ENCODE measurements at places on chromosomes 5 and 9.

DNA sequence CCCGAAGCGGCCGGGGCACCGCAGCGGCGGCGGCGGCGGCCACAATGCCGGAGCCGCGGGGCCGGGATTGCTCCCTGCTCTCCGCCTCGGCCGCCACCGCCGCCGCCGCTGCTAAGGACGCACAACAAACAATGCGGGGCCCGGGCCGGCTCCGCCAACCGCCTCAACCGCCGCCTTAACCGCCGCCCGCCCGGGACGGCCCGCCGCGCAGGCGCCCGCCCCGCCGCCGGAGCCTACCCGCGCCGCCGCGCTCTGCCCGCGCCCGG is 254 bp downstream of the STRBP start:
- H3K27ac ChIP-seq = peak overlapping the region; percentile 65
- no peak for DNase-seq
- no peaks in the 10 kb centered on the region for H3K4me1 ChIP-seq
- no peaks in the 10 kb centered on the region for H3K27me3 ChIP-seq
- no peaks in the 10 kb centered on the region for H3K36me3 ChIP-seq
- H3K4me3 ChIP-seq = peak overlapping the region; percentile 90

DNA sequence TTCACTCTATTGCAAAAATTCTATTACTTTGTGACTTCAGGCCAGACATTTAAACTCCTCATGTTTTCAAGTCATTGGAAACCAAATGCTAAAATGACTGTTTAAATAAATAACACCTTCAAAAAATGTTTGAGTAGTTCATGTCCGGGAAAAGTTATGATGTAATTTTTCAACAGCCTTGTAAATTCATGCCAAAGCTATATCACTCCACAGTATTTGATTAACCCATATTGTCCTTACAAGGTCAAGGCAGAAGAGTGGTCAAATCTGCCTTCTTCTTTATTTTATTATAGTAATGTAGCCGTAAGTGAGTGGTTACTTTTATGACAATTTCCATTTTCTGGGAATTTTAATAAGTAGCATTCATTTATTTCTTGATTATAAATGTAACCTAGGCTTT is 72.8 kb downstream of the ADCY2 start:
- no peaks in the 10 kb centered on the region for H3K36me3 ChIP-seq
- no peak overlapping the region for H3K4me3 ChIP-seq
- peaks cover 9% of the 10 kb centered on the region for H3K4me1 ChIP-seq
- no peak for DNase-seq
- no peak overlapping the region for H3K27ac ChIP-seq
- H3K27me3 ChIP-seq = no peaks in the 10 kb centered on the region

GRCh38 chr9:94771096-94771495 is 44.6 kb downstream of the AOPEP start:
- no peak overlapping the region for H3K27ac ChIP-seq
- H3K36me3 ChIP-seq = no peaks in the 10 kb centered on the region
- no peak for DNase-seq
- no peaks in the 10 kb centered on the region for H3K27me3 ChIP-seq
- no peak overlapping the region for H3K4me3 ChIP-seq
- H3K4me1 ChIP-seq = no peaks in the 10 kb centered on the region

- no peak overlapping the region for H3K4me3 ChIP-seq
- H3K27me3 ChIP-seq = no peaks in the 10 kb centered on the region
- H3K27ac ChIP-seq = no peak overlapping the region
- DNase-seq = no peak
These were observed 7.9 kb upstream of the ADAMTS16 start for GRCh38 chr5:5132234-5132633.

- H3K27me3 ChIP-seq = no peaks in the 10 kb centered on the region
- DNase-seq = no peak
- no peak overlapping the region for H3K4me3 ChIP-seq
- H3K27ac ChIP-seq = no peak overlapping the region
These were observed 43.2 kb upstream of the SREK1 start for GRCh38 chr5:66100851-66101250.

GRCh38 chr5:102600964-102601363 is 102.2 kb upstream of the SLCO6A1 start:
- no peak overlapping the region for H3K4me3 ChIP-seq
- H3K36me3 ChIP-seq = no peaks in the 10 kb centered on the region
- DNase-seq = no peak
- H3K27ac ChIP-seq = no peak overlapping the region
- H3K4me1 ChIP-seq = no peaks in the 10 kb centered on the region
- no peaks in the 10 kb centered on the region for H3K27me3 ChIP-seq

DNA sequence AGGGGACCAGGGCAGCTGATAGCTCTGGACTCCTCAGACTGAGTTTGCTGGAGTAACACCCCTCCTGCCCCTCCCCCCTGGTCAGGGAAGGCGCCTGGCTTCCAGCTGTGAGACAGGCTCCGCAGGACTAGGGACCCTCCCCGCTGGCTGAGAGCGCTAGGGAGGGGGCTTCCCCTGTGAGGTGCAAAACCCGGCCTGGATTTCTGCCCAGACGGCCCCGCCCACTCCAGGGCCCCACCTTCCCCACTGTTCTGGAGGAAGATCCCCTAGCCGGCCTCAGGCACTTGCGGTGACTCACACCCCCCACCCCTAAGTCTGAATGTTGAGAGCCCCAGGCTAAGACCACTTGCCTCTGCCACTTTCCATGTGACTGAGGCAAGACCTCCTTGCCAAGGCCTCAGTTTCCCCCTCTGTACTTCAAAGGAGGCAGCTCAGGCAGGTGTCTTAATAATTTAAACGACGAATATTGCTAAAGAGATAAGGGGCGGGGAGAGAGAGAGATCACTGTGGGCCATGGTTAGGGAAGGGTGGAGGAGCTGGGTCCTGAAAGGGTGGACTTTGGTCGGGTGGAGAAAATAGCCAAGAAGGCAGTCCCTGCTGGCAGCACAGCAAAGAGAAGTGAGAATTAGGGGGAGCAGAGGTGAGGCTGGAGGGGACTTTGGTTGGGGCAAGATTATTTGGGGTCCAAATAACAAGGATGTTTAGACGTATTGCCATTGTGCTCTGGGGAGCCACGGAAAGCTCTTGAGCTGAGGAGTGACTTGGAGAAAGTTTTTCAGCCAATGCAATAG is 1.0 kb upstream of the DAB2IP start:
- DNase-seq = peak; percentile 33
- H3K4me3 ChIP-seq = peak overlapping the region; percentile 73
- H3K27me3 ChIP-seq = no peaks in the 10 kb centered on the region
- no peaks in the 10 kb centered on the region for H3K36me3 ChIP-seq

- no peaks in the 10 kb centered on the region for H3K27me3 ChIP-seq
- no peak overlapping the region for H3K27ac ChIP-seq
- H3K36me3 ChIP-seq = no peaks in the 10 kb centered on the region
- no peak for DNase-seq
These were observed 35.0 kb downstream of the SNCAIP start for GRCh38 chr5:122346897-122347581.

DNA sequence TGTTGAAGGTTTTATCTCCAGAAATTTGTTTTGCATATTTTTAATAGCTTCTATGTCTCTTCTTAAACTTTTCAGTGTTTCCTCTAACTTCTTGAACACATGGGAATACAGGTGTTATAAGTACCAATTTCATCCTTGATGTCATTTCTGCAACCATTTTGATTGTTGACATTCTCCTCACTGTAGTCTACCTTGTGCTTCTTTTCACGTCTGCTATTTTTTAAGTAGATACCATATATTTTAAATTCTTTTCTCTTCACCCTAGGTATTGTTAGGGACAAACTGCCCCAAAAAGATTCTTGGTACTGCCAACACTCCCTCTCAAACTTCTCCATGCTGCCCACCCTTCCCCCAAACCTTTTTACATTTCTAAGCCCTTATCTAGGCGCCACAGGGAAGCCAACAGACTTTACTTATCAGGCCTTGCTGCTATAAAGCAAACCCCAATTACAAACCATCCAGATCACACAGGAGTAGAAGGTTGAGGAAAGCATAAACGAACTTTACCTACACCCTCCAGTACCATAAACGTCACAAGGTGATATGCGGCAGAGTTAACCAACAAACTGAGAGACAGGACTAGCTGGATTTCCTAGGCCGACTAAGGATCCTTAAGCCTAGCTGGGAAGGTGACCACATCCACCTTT is 1165.3 kb downstream of the TAF11L14 start:
- H3K4me1 ChIP-seq = no peaks in the 10 kb centered on the region
- no peaks in the 10 kb centered on the region for H3K27me3 ChIP-seq
- H3K36me3 ChIP-seq = no peaks in the 10 kb centered on the region
- no peak overlapping the region for H3K27ac ChIP-seq

DNA sequence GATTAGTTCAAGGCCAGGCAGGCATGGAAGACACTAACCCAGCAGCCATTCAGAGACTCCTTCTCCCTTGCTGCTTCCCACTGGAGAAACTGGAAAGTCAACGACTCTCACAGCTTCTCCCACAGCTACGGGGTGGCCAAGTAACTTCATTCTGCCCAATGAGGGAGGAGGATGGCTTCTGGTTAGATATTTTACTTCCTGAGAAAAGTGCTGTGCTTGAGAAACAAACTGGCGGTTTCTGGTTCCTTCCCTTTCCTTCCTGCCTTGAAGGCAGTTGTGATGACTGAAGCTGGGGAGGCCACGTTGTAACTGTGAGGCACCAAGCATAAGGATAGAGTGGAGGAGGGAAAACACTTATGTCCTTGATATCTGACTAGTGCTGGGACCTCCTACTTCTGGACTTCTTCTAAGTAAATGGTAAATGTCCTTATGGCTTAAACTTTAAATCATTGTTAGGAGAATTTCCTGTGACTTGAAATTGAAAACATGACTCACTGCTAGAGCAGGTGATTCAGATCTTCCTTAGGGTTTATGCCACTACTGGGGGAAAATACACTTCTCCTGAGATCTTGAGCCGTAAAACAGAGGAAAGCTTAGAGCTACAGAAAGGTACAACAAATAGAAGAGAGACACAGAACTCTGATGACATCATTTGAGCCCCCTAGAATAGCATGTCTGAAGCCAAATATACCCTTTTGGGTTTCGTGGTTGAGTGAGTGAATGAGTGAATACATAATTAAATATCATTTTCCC is 3.1 kb upstream of the GNPDA1 start:
- peaks cover 20% of the 10 kb centered on the region for H3K4me1 ChIP-seq
- peaks cover 4% of the 10 kb centered on the region for H3K36me3 ChIP-seq
- no peak overlapping the region for H3K4me3 ChIP-seq
- DNase-seq = no peak

DNA sequence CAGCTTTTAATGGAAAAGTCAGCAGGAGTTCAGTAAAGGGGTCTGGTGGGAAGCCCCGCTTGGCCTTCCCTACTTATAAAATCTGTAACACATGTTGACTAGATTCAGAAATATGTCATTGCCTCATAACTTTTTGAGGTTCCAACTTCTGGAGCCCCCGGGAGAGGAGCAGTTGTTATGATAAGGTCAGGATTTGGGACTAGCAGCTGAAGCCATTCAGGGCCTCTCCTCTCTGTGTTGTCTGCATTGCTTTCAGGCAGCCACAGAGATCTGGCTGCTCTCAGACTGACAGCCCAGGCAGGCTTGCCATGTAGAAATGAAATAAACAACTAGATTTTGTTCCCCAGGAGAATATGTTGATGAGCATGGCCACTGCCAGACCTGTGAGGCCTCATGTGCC is 167.1 kb downstream of the RFK start:
- H3K27me3 ChIP-seq = no peaks in the 10 kb centered on the region
- no peak overlapping the region for H3K27ac ChIP-seq
- H3K4me3 ChIP-seq = no peak overlapping the region
- DNase-seq = no peak

DNA sequence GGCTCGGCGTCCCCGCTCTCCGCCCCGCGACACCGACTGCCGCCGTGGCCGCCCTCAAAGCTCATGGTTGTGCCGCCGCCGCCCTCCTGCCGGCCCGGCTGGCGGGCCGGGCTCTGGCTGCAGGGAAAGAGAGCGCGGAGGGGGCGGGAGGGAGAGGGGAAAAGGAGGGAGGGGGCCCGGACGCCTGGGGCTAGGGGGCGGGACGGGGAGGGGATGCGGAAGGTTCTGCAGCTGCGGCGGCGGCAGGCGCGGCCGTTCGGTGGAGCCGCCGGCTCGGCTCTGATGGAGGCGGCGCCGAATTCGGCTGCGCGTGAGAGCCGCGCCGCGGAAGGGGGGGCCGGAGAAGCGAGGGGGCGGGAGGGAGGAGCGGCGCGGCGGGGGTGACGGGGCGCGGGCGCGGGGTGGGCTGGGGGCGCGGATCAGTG is at the start of gene MARCHF11:
MARCHF11 (minus strand) TSS at position 281 of the 425 bp plus-strand sequence; CDS start at position 65, 216 bp downstream.
- H3K27ac ChIP-seq = no peak within 1 kb of the TSS
- H3K36me3 ChIP-seq = no peaks in the 10 kb centered on the region
- no peak within 1 kb of the TSS for H3K4me3 ChIP-seq
- no peak for DNase-seq
